Bronchial smooth muscle cell (primary cell): ENCODE measurements at places on chromosomes 2 and 18. TPM values are rescaled to one million over a fixed set of nuclear protein-coding genes. Genes with fewer than 3 reads are reported as not detected.

CTNNA2 gene
- not detected in 2 replicates for total RNA-seq

CREG2 gene
- total RNA-seq: 0.26 and 0.32 TPM in 2 replicates

SOWAHC gene
- 5.0 and 7.7 TPM in 2 replicates for total RNA-seq

GPR155 gene
- 1.2 and 1.7 TPM in 2 replicates for total RNA-seq

KLHL29 gene
- total RNA-seq: 2.0 and 2.5 TPM in 2 replicates

FRZB gene
- 0.17 and 0.32 TPM in 2 replicates for total RNA-seq

HNRNPLL gene
- 27.0 and 37.5 TPM in 2 replicates for total RNA-seq

CCDC85A gene
- 0.32 TPM in 1 of 2 replicates, not detected in the other for total RNA-seq

HOXD4 gene
- not detected in 2 replicates for total RNA-seq

GNLY gene
- total RNA-seq: not detected in 2 replicates

CRYBA2 gene
- not detected in 2 replicates for total RNA-seq

GKN2 gene
- total RNA-seq: not detected in 2 replicates

SLC40A1 gene
- 47.0 and 76.7 TPM in 2 replicates for total RNA-seq

GALR1 gene
- not detected in 2 replicates for total RNA-seq

RSAD2 gene
- under 0.01 and 0.47 TPM in 2 replicates for total RNA-seq

TUBB8B gene
- total RNA-seq: not detected in 2 replicates

FSHR gene
- total RNA-seq: under 0.01 TPM in 1 of 2 replicates, not detected in the other

TNFAIP6 gene
- 37.2 and 86.0 TPM in 2 replicates for total RNA-seq

LYPD1 gene
- 0.26 and 1.7 TPM in 2 replicates for total RNA-seq

TEX44 gene
- total RNA-seq: not detected in 2 replicates

ANKRD30B gene
- total RNA-seq: under 0.01 TPM in 1 of 2 replicates, not detected in the other

PHOSPHO2 gene
- total RNA-seq: 1.4 TPM in 2 replicates

CROCC2 gene
- 0.26 and 0.63 TPM in 2 replicates for total RNA-seq

PGAP1 gene
- total RNA-seq: 4.4 and 5.7 TPM in 2 replicates

PAX8 gene
- 0.43 and 0.79 TPM in 2 replicates for total RNA-seq

GLB1L gene
- total RNA-seq: 11.6 and 18.6 TPM in 2 replicates

MBP gene
- total RNA-seq: 18.8 and 26.3 TPM in 2 replicates

EPHA4 gene
- total RNA-seq: 3.0 and 9.0 TPM in 2 replicates

SCG2 gene
- 0.09 and 0.63 TPM in 2 replicates for total RNA-seq

KIF1A gene
- total RNA-seq: under 0.01 TPM in 1 of 2 replicates, not detected in the other

PLEK gene
- not detected in 2 replicates for total RNA-seq

OXER1 gene
- under 0.01 and 0.43 TPM in 2 replicates for total RNA-seq

MAPK4 gene
- total RNA-seq: under 0.01 TPM in 1 of 2 replicates, not detected in the other

REG1B gene
- total RNA-seq: not detected in 2 replicates

MTA3 gene
- 23.7 and 27.7 TPM in 2 replicates for total RNA-seq

NOL4 gene
- not detected in 2 replicates for total RNA-seq

C2orf15 gene
- not detected in 2 replicates for total RNA-seq

SCN2A gene
- 3.3 and 10.9 TPM in 2 replicates for total RNA-seq

PLGLB1 gene
- 0.32 TPM in 1 of 2 replicates, not detected in the other for total RNA-seq

TMEM37 gene
- total RNA-seq: 0.32 and 0.60 TPM in 2 replicates

RGPD6 gene
- total RNA-seq: 12.3 and 34.7 TPM in 2 replicates

ALPP gene
- not detected in 2 replicates for total RNA-seq

SFTPB gene
- 0.17 TPM in 1 of 2 replicates, not detected in the other for total RNA-seq
